ENCODE measurements at places on chromosomes 3 and 15. TPM values are rescaled to one million over a fixed set of nuclear protein-coding genes. Genes with fewer than 3 reads are reported as not detected.

The SLC28A1 gene
- not detected for total RNA-seq

GRCh38 chr3:159761848-159762635 lies 226.6 kb upstream of the IL12A start:
- H3K27ac ChIP-seq, result no peak overlapping the region
- H3K27me3 ChIP-seq, result peaks cover 49% of the 10 kb centered on the region
- no peak overlapping the region for H3K4me3 ChIP-seq

DNA sequence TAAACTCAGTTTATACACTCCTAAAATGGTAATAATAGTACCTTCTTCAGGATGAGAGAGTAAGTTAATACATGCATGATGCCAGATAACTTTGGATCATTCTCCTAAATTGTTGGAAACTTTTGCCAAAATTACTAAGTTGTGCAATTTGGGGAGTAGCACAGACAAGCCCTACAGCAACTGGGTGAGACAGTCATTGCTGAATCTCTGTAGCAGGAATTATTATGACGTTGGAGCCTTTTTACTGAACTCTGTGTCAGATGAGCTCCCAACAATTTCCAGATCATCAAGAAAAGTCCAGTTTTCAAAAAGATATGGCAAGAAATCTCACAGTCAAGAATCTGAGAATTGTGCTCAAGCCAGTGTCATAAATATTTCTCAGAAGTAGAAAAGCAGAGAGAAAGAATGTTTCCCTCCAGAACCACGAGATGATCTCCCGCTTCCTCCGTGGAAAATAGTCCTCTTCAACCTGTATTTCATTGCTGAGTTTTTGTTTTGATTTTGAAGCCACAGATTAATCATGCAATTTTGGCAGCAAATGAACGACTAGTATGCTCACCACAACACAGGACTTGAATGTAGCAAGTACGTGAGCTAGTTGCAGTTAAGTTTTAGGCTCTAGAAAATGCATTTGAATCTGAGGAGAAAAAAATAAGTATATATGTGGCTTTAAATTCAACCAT lies 485.4 kb downstream of the CNTN6 start:
- H3K27ac ChIP-seq, result no peak overlapping the region
- no peaks in the 10 kb centered on the region for H3K4me1 ChIP-seq
- no peak overlapping the region for H3K4me3 ChIP-seq
- no peaks in the 10 kb centered on the region for H3K36me3 ChIP-seq
- no peak for DNase-seq
- no peaks in the 10 kb centered on the region for H3K27me3 ChIP-seq

DNA sequence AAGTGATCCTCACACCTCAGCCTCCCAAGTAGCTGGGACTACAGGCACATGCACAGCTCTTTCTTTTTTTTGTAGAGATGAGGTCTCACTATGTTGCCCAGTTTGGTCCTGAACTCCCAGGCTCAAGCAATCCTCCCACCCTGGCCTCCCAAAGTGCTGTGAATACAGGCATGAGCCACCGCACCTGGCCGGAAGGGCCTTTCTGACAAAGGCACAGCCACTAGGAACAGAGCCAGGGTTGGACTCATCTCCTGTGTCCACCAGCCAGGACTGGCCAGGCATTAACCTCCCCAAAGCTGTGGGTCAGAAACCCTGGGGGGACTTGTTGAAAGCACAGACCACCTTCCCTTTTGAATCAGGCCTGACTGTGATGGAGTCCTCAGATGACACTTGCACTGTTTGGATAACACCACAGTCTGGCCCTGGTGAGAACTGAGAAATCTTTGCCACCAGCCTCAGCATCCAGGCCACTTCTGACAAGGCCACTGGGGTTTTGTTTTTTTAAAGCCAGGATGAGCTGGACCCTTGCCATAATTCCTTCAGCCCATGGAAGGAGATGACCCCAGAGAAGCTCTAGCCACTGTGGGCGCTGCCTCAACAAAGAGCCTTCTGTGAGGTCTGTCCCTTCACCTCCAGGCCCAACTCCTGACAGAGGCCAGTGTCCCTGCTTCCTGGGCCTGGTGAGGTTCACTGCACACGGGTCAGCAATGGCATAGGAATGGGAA lies 4.8 kb downstream of the TKT start:
- peak overlapping the region; percentile 47 for H3K27ac ChIP-seq
- no peak for DNase-seq
- peaks cover 64% of the 10 kb centered on the region for H3K4me1 ChIP-seq

DNA sequence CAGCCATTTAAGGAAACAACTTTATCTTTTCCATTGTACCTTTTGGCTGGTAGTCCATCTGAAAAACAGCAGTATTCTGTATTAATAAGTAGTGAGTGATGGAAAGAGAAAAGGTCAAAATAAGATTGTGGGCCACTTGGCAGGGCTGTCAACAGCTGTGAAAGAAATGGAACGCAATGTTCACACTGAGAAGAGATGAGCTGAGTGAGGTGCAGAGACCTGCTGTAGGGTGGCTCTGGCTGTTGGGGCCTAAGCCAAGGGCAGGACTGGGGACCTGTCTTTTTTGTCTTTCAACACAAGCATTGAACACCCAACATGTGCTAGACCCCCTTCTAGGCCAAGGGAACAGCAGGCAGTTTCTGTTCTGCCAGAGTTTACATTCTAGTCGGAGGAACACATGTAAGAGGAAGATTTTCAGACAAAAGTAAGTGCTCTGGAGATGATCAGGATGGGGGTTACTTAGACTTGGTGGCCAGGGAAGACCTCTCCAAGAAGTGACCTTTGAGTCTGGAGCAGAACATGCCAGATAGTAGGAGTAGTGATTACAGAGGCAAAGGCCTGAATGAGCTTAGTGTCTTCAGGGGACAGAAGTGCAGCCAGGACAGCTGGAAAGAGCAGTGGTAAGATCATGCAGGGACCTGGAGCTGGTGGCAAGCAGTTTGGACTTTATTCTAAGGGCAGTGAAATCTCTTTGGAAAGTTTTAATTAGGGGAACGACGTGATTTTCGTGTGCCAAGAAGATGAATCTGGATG lies 29.6 kb downstream of the TSEN2 start:
- no peaks in the 10 kb centered on the region for H3K36me3 ChIP-seq
- H3K4me3 ChIP-seq, result no peak overlapping the region
- no peak overlapping the region for H3K27ac ChIP-seq
- no peaks in the 10 kb centered on the region for H3K4me1 ChIP-seq
- DNase-seq, result no peak

DNA sequence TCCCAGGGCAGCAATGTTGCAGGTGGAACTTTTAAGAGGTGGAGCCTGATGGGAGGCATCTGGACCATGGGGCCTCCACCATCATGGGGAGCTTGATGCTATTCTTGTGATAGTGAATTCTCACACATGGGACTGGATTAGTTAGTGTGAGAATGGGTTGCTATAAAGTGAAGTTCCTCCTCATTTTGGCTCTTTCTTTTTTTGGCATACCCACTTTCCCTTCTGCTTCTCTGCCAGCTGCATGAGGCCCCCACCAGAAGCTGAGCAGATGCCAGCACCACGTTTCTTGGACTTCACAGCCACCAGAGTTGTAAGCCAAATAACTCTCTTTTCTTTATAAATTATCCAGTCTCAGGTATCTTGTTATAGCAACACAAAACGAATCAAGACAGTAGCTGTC lies 101.0 kb downstream of the PEX5L start:
- no peak for DNase-seq
- H3K4me1 ChIP-seq, result no peaks in the 10 kb centered on the region

GRCh38 chr15:72229076-72229946 lies 1.7 kb downstream of the PKM start:
- H3K4me3 ChIP-seq, result peak overlapping the region; percentile 100
- no peaks in the 10 kb centered on the region for H3K27me3 ChIP-seq
- peak overlapping the region; percentile 97 for H3K27ac ChIP-seq
- peaks cover 57% of the 10 kb centered on the region for H3K4me1 ChIP-seq
- H3K36me3 ChIP-seq, result peaks cover 44% of the 10 kb centered on the region
- DNase-seq, result peak; percentile 38

GRCh38 chr3:56795829-56796185 lies 5.9 kb downstream of the ARHGEF3 start:
- peaks cover 77% of the 10 kb centered on the region for H3K4me1 ChIP-seq
- H3K27me3 ChIP-seq, result no peaks in the 10 kb centered on the region

- H3K4me1 ChIP-seq, result no peaks in the 10 kb centered on the region
- no peaks in the 10 kb centered on the region for H3K27me3 ChIP-seq
- no peak overlapping the region for H3K4me3 ChIP-seq
- DNase-seq, result no peak
Measured at GRCh38 chr15:97747342-97747741, 213.2 kb upstream of the ARRDC4 start.

GRCh38 chr3:164096352-164096751 lies 981.9 kb downstream of the SI start:
- no peaks in the 10 kb centered on the region for H3K27me3 ChIP-seq
- H3K36me3 ChIP-seq, result no peaks in the 10 kb centered on the region
- DNase-seq, result no peak
- no peak overlapping the region for H3K27ac ChIP-seq
- no peaks in the 10 kb centered on the region for H3K4me1 ChIP-seq
- no peak overlapping the region for H3K4me3 ChIP-seq

The CCR2 gene
- total RNA-seq, result 174 TPM

The SERPINI2 gene
- not detected for total RNA-seq

GRCh38 chr3:461006-461405 lies 264.4 kb downstream of the CHL1 start:
- H3K4me3 ChIP-seq, result no peak overlapping the region
- no peak overlapping the region for H3K27ac ChIP-seq
- no peak for DNase-seq
- H3K4me1 ChIP-seq, result no peaks in the 10 kb centered on the region
- no peaks in the 10 kb centered on the region for H3K36me3 ChIP-seq

GRCh38 chr3:151228666-151229040 lies 25.6 kb upstream of the GPR171 start:
- peaks cover 55% of the 10 kb centered on the region for H3K4me1 ChIP-seq
- H3K36me3 ChIP-seq, result no peaks in the 10 kb centered on the region
- no peak for DNase-seq
- H3K4me3 ChIP-seq, result no peak overlapping the region
- H3K27ac ChIP-seq, result peak overlapping the region; percentile 69

DNA sequence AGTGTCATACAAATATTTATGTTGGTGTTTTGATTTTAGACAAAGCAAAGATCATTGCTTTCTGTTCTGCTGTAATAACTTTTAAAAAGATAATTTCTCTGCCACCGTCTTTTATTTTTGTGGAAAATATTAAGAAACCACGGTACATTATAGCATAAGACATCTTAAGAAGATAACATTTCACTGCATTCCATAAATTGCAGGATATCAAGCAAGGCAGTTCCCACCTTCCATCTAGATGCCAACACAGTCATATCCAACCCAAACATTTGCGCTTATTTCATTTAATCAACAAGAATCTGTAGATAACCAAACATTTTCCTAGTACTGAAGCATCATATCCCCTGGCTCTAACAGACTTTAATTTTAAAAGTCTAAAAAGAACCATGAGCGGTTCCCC lies 25.1 kb downstream of the ARHGAP31 start:
- no peak overlapping the region for H3K4me3 ChIP-seq
- no peak for DNase-seq
- H3K36me3 ChIP-seq, result no peaks in the 10 kb centered on the region
- H3K27me3 ChIP-seq, result peaks cover 12% of the 10 kb centered on the region

The SORD gene
- total RNA-seq, result 5.9 TPM

The HHLA2 gene
- 11.6 TPM for total RNA-seq

GRCh38 chr15:67135494-67135893 lies 70.1 kb downstream of the SMAD3 start:
- peak overlapping the region; percentile 10 for H3K4me3 ChIP-seq
- H3K4me1 ChIP-seq, result peaks cover 93% of the 10 kb centered on the region
- H3K27ac ChIP-seq, result peak overlapping the region; percentile 89
- no peak for DNase-seq
- H3K27me3 ChIP-seq, result no peaks in the 10 kb centered on the region
- H3K36me3 ChIP-seq, result peaks cover 47% of the 10 kb centered on the region

- H3K4me3 ChIP-seq, result no peak overlapping the region
- peaks cover 4% of the 10 kb centered on the region for H3K4me1 ChIP-seq
- H3K27ac ChIP-seq, result no peak overlapping the region
- H3K27me3 ChIP-seq, result peaks cover 4% of the 10 kb centered on the region
Measured at GRCh38 chr3:15390460-15390859, 36.9 kb downstream of the METTL6 start.

- no peaks in the 10 kb centered on the region for H3K4me1 ChIP-seq
- no peaks in the 10 kb centered on the region for H3K36me3 ChIP-seq
- no peaks in the 10 kb centered on the region for H3K27me3 ChIP-seq
- H3K4me3 ChIP-seq, result no peak overlapping the region
- no peak overlapping the region for H3K27ac ChIP-seq
- no peak for DNase-seq
Measured at GRCh38 chr3:9028134-9028533, 64.9 kb upstream of the RAD18 start.

GRCh38 chr3:53833700-53834099 lies 12.5 kb downstream of the CHDH start:
- H3K36me3 ChIP-seq, result no peaks in the 10 kb centered on the region
- no peaks in the 10 kb centered on the region for H3K27me3 ChIP-seq
- DNase-seq, result no peak
- H3K4me3 ChIP-seq, result no peak overlapping the region
- no peak overlapping the region for H3K27ac ChIP-seq

- no peak for DNase-seq
- no peaks in the 10 kb centered on the region for H3K36me3 ChIP-seq
- H3K27ac ChIP-seq, result no peak overlapping the region
- peaks cover 23% of the 10 kb centered on the region for H3K27me3 ChIP-seq
- H3K4me1 ChIP-seq, result no peaks in the 10 kb centered on the region
- H3K4me3 ChIP-seq, result no peak overlapping the region
Measured at GRCh38 chr15:69697916-69698315, 245.3 kb downstream of the RPLP1 start.

The AMT gene
- 5.2 TPM for total RNA-seq

GRCh38 chr15:41281236-41281635 lies 50.2 kb downstream of the CHP1 start:
- no peak overlapping the region for H3K27ac ChIP-seq
- no peak overlapping the region for H3K4me3 ChIP-seq
- no peaks in the 10 kb centered on the region for H3K27me3 ChIP-seq
- H3K36me3 ChIP-seq, result peaks cover 46% of the 10 kb centered on the region
- H3K4me1 ChIP-seq, result peaks cover 36% of the 10 kb centered on the region

GRCh38 chr3:192727032-192727847 lies at the start of gene FGF12:
TSS of gene FGF12 (minus strand) at chr3:192727541.
- H3K27me3 ChIP-seq, result peaks cover 19% of the 10 kb centered on the region
- no peak within 1 kb of the TSS for H3K4me3 ChIP-seq
- no peak within 1 kb of the TSS for H3K27ac ChIP-seq

- no peak for DNase-seq
- no peaks in the 10 kb centered on the region for H3K36me3 ChIP-seq
- H3K27me3 ChIP-seq, result peaks cover 40% of the 10 kb centered on the region
- H3K4me1 ChIP-seq, result peaks cover 2% of the 10 kb centered on the region
Measured at GRCh38 chr3:9553948-9554513, 409 bp upstream of the LHFPL4 start.

DNA sequence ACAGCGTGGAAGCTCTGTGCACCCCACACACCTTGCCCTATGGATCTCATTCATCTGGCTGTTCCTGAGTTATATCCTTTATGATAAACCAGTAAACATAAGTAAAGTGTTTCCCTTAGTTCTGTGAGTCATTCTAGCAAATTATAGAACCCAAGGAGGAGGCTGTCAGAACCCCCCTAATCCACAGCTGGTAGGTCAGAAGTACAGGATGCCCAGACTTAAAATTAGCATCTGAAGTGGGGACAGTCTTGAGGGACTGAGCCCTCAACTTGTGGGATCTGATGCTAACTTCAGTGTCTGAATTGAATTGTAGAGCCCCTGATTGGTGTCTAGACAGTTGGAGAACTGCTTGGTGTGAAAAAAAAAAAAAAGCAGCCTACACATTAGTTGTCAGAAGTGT lies 75.1 kb downstream of the B3GNT5 start:
- H3K27me3 ChIP-seq, result no peaks in the 10 kb centered on the region
- no peak overlapping the region for H3K27ac ChIP-seq
- no peak for DNase-seq

GRCh38 chr3:32816439-32817256 lies 1.1 kb upstream of the TRIM71 start:
- H3K27me3 ChIP-seq, result peaks cover 67% of the 10 kb centered on the region
- peaks cover 31% of the 10 kb centered on the region for H3K4me1 ChIP-seq
- H3K36me3 ChIP-seq, result no peaks in the 10 kb centered on the region
- no peak for DNase-seq

Measured in activated CD4-positive, alpha-beta memory T cell treated with anti-CD3 and anti-CD28 coated beads, Interleukin-2, amount 10 ng/mL, durations not matched to agents 7 days and 5 days (primary cell).